Activated T-helper 1 cell treated with anti-CD3 and anti-CD28 coated beads, Interleukin-12 subunit alpha, Interleukin-12 subunit beta, Interleukin-2, Interleukin-4 antibody, amounts not matched to agents 30 ng/mL and 10 ng/mL and 1 ng/mL, durations not matched to agents 14 hours and 24 hours and 36 hours (primary cell): ENCODE measurements at places on chromosomes 16 and 17.

DNA sequence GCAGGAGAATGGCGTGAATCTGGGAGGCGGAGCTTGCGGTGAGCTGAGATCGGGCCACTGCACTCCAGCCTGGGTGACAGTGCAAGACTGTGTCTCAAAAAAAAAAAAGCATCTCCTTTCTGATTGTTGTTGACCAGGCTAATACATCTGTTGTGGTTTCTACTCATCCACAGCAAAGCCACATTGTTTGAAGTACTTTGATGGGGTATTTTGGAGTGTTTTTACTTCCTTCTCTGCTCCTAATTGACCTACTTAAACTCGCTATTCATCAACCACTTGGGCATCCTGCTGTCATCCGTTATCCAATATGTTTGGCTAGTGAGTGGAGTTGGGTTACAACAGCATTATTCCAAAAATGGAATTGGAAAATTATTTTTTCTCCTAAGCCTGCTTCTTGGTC, 3.5 kb upstream of the CDC27 start:
- DNase-seq: no peak

DNA sequence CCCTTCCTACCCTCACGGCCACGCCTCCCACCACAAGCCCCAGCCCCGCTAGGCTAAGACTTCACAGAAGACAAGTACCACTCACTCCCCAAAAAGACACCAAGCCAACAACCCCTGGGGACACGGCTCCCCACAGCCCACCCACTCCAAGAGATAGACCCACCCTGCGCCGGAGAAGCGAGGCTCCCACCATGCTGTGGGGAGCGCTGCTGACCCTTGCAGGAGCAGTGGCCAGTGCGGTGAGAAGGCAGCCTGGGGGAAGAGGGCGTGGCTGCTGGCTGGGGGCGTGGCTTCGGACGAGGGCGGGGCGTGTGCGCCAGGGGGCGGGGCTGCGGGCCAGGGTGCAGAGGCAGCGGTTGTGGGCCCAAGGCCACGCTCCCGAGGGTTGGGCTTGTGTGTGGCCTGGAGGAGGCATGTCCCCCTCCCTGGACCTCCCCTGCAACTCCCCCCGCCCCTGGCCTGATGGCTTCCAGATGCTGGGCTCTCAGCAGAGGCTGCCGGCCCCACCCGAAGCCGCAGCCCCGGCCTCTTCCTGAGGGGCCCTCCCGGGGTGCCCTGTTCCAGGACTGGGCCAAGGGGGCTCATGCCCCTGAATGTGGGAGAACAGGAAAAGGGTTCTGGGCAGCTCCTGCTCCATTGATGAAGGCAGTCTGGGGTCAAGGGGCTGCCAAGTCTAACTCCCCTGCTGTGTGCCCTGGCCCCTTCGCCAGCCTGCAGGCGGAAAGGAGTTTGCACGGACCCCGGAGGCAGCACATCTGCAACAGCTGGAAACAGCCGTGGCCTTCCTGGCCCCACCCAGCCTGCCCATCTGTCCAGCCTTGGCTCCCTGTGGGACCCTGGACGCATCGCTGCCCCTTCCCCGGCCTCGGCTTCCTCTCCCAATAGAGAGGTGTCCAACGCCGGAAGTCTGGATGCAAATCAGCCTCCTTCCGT, 9.1 kb downstream of the TFAP4 start:
- DNase-seq: no peak

GRCh38 chr16:85461022-85461813, 151.9 kb upstream of the GSE1 start:
- no peak for DNase-seq

- DNase-seq: peak; percentile 8
These were observed 52.5 kb downstream of the ZFPM1 start for GRCh38 chr16:88505405-88506082.

GRCh38 chr16:79012671-79013434, 587.7 kb downstream of the MAF start:
- DNase-seq: no peak

DNA sequence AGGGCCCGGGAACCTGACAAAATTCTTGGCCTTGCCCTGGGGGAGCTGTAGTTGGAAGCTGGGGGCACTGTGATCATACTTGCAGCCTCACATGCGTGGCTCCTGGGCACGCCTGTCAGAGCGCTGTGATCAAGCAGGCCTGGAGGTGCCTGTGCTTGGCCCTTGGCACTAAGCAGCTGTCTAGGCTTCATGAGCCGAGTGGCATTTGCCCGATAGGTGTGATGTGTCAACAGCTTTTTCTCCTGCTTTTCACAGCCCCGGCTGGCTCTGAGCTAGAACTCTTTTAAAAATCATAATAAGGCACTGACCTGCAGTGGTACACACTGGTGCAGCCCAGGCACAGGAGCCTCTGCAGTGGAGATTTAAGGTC, 113.8 kb downstream of the SOCS1 start:
- no peak for DNase-seq

DNA sequence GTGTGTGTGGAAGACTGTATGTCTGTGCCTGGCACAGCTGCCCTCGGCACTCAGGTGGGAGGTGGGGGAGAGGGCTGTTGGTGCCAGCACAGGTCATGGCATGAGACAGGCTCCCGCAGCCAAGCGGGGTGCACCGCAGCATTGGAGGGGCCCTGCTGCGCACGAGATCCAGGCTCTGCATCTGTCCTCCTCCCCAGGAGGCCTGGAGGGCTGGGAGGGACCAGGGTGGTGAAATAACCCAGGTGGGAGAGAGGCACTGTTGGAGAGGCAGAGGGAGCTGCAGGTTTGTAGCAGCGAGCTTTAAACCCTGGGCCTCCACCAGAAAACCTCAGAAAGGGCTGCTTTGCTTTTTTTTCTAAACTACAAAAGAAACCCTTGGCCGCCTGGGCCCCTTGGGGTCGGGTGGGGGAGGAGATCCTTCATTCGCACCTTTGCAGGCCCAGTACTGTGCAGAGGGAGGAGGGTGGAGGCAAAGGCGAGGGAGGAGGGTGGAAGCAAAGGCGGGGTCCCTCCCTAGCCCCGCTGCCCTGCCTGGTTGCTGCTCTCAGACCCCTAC, 241.7 kb downstream of the SEC14L1 start:
- DNase-seq: peak; percentile 55

DNA sequence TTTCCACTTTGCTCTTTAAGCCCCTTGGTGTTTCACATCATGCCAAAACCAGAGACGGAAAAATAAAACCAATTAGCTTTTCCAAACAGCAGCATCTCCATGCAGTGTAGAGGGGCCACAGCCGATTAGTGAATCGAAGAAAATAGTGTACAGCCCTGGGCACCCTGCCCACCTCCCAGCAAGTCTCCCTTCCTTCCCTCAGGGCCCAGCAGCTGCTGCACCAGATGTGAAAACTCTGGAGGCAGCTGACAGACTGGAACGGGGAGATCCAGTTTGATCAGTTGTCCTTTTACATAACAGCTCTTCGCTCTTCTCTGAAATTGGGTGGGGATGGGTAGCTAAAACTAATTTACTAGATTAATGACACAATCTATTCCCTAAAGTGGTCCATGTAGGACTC, 19.3 kb downstream of the TMEM11 start:
- DNase-seq: no peak

- DNase-seq: no peak
These were observed 2.7 kb downstream of the SPNS2 start for GRCh38 chr17:4501295-4501949.
